ENCODE measurements at places on chromosomes 3 and 15. TPM values are rescaled to one million over a fixed set of nuclear protein-coding genes. Genes with fewer than 3 reads are reported as not detected.

GRCh38 chr3:11906407-11906806 is 59.7 kb upstream of the TAMM41 start:
- no peak for DNase-seq

DNA sequence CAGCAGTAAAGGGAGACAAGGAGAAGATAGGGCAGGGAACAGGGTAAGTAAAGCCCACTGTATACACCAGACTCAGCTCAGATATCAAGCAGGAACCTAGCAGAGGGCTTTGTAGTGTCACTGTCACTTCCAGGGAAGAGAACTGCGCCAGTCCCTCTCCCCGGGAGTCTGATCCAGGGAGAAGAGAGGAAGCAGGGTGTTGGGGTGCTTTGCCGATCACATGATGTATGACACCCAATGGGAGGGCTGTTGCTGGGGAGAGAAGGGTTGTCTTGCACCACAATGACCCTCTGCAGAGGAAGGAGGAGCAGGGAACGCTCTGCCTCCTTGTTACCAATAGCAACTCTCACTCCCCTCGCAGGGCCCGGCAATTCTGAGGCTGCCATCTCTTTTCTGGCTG is 147.2 kb upstream of the SLC2A2 start:
- DNase-seq, result no peak

CACNA2D2 gene
- 1.5 TPM for total RNA-seq

DNA sequence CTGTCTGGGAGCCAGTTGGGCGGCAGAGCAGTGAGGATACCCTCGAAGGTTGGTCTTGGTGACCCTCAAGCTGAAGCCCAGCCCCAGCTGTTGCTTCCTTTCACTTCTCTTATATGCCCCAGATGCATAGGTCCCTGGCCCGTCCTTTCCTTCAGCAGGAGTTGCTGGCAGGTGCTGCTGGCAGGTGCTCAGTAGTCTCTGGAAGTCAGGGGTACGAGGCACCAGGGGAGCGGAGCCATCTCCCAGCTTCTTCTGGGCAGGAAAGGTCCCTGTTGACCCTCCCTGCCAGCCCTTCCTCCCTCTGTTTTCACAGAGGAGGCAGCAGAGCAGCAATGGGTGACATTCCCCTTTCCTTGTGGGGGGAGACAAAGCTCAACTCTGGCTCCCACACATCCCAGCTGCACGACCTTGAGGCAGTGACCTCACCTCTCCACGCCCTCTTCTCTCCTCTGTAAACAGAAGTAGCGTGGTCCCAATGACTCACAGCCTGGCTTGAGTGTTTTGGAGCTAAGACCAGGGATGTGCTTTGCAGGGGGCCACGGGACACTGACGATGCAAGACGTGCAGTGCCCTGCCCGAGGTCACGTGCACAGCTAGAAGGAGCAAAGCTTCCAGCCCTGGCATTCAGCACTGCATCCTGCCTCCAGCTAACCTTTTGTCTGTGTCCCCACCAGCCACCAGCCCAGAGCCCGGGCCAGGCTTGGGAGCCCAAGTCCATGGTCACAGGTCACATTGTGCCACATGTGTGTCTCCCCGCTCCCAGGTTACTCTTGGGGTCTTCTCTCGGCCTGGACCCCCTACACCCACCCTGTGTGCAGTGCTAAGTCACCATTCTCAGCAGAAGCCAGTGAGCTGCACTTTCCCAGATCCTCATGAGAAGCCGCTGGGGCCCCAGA is 49.7 kb downstream of the SLC6A6 start:
- no peak for DNase-seq

GRCh38 chr3:141699324-141699723 is 38.8 kb upstream of the RNF7 start:
- no peak for DNase-seq

- DNase-seq, result no peak
Measured at GRCh38 chr3:153290268-153291015, 128.4 kb downstream of the RAP2B start.

GPR15 gene
- total RNA-seq, result not detected

DNA sequence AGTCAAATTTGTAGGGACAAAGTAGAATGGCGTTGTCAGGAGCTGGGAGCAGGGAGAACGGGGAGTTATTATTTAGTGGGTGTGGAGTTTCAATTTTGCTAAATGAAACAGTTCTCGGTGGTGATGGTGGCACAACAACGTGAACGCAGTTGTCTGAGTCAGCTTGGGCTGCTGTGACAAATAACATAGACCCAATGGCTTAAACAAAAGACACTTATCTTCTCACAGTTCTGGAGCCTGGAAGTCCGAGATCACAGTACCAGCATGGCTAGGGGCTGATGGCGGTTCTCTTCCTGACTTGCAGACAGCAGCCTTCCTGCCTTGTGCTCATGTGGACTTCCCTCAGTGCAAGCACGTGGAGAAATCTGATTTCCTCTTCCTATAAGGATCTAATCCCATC is 90.2 kb downstream of the CHSY1 start:
- no peak for DNase-seq

DNA sequence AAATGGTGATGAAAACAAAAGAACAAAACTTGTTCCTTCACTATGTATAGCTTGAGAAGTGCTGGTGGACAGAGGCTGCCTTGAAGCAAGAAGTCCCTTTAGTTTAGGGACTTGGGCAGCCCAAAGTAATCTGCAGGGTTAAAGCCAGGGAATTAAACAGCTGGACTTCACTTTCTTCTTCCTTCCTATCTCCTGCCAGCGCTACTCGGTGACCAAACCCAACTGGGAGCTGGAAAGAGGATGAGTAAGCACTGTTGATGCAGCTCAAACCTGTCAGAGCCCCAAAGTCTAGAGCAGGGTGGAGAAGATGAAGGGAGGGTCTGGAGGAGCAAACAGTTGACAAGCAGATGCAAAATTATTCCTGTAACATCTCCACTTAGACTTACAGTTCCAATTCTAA is 73.1 kb upstream of the FBN1 start:
- DNase-seq, result no peak

DNA sequence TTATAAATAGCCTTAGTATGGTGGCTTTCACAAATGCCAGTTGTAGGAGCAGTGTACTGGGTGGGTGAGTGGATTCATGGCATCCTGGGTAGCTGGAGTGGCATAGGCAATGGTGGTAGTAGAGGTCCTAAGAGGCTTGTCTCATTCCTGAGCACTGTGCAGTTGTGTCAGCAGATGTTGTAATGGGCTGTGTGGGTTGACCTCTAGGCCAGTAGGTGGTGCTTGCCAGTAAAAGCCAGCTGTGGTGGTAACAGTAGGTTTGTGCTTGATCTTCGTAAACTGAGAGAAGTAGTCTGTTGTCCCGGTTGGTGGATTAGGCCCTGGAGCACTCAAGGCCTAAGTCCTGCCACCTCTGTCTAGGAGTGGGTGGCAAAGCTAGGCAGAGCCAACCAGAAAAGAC is 149.7 kb upstream of the SUCLG2 start:
- DNase-seq, result no peak

TM4SF1 gene
- total RNA-seq, result 48.5 TPM

GRCh38 chr3:46971151-46971550 is 5.4 kb downstream of the CCDC12 start:
- DNase-seq, result no peak

CFAP91 gene
- total RNA-seq, result 4.3 TPM

MSL2 gene
- total RNA-seq, result 25.8 TPM

GRCh38 chr3:112390783-112391641 is 58.1 kb downstream of the CD200 start:
- no peak for DNase-seq

GOLGA8M gene
- 2.9 TPM for total RNA-seq

RLBP1 gene
- total RNA-seq, result not detected

- no peak for DNase-seq
Measured at GRCh38 chr3:64828276-64828675, 140.5 kb upstream of the ADAMTS9 start.

DNA sequence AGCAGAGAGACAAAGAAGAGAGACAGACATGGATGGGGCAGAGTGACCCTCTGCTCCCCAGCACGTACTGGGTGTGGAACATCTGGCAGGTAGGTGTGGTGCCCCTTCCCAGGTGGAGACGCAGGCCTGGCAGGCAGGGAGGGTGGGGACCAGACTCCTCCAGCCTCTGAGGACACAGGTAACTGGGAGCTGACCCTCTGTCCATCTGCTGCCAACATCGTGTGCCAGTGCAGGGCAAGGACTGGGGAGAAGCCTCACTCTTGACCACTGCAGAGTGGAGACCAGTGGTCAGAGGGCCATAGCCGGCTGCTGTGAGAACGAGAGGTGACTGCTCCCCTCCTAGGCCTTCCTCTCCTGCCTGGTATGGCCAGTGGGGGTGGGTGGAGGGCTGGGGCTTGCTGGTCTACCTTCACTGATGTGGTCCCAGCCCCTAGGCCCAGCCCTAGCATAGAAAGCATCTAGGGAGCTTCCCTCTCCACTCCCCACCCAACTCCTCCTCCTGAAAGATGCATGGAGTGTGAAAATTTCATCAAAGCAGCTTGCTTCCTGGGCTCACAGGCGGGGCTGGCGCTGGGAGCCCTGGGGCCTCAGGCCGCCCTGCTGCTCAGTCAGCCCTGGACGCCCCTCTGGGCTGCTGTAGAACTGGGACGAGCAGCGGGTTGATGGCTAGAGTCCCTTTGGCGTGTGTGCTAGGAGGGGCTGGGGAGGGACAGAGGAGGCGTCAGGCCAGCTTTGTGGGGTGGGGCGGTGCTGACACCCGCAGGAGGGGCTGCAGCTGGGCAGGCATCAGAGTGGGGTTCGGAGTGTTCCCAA is 90.3 kb downstream of the PLXNA1 start:
- DNase-seq, result no peak
